ENCODE measurements at places on chromosomes 3 and 15.

- no peak for DNase-seq
These were observed 36.6 kb upstream of the MAGI1 start for GRCh38 chr3:66075281-66075680.

- DNase-seq: no peak
These were observed 311.2 kb upstream of the NAALADL2 start for GRCh38 chr3:174547801-174548435.

GRCh38 chr3:125628212-125628611 lies 32.9 kb upstream of the OSBPL11 start:
- DNase-seq: no peak

DNA sequence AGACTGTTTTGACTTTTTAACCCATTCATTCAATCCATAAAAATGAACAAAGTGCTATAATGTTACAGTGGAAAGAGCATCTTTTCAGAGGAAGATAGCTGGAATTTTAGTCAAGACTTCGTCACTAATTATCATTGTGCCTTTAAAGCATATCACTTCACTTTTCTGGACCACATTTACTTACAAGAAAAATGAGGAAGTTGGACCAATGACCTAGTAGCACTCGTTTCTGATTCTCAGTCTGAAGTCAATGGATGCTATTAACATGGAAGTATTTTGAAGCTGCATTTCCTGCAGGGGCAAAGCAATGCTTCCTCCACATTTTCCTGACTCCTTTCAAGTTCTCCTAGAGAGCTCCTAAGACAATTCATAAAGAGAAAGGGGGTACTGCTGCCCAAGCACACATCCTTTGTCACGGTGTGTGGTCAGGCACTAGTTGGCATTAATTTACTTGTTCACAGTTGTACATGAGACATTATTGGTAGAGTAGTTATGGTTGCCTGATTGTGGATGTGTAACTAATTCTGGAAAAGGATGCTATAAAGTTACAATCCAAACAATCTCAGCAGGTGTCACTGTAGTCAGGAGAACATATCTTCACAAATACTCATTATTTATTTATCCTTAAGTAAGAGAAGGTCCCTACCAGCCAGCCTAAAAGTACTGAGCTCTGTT lies 1049.1 kb downstream of the FHIT start:
- DNase-seq: no peak

DNA sequence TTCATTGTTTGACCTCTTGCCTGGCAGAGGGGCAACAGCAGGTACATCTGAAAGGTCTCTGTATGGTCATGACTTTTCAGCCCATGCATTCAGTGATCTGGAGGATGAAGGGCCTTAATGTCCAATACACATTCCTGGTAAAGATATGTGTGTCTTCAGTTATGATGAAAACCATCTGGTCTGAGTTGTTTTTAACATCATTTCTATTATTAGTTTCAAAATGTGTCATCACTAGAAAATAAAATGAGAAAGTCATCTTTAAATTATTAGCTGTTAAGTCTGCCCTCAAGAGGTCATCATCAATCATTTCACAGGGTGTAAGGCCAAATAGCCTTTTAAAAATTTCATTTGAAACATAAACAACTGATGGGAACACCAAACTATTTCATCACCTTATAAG lies 92.1 kb upstream of the PLSCR4 start:
- no peak for DNase-seq

- DNase-seq: no peak
These were observed 36.9 kb downstream of the LRIG1 start for GRCh38 chr3:66463730-66464511.

DNA sequence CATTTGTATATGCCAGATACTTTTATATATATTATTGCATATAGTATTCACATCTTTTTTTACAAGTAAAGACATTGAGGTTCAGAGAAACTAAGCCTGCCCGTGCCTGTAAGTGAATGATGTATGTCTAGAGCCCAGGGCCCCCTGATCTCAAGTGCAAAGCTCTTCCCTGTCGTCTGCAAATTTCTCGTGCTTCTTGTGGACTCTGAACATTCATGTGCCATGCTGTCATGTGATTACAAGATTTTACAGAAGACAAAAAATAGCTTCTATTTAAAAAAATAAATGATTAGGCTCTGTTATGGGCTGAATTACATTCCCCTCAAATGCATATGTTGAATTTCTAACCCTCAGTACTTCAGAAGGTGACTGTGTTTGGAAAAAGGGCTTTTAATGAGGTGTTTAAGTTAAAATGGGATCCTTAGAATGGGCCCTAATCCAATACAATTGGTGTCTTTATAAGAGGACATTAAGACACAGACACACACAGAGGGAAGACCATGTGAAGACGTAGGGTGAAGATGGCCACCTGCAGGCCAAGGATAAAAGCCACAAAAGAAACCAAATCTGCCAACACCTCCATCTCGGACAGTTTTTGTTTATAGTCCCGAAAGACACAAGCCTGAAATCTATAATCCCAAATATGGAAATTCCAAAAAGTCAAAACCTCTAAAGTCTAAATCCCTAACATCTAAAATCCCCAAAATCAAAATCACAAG lies 3.9 kb upstream of the MASP1 start:
- no peak for DNase-seq

GRCh38 chr3:197165890-197166289 lies 132.5 kb downstream of the DLG1 start:
- no peak for DNase-seq

DNA sequence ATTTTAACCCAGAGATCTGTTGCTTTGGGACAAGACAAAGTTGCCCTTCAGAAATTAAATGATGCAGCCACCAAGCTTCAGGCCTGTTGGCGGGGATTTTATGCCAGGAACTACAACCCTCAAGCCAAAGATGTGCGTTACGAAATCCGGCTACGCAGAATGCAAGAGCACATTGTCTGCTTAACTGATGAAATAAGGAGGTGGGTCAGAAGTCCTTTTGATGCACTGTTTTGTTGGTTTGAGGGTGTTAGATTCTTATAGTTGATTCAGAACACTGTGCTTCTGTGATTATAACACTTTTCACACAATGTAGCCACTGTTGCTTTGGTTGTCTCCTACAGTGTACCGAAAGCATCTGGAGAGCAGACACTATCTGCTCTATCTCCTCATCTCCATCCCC lies 20.8 kb upstream of the NXPE3 start:
- no peak for DNase-seq

DNA sequence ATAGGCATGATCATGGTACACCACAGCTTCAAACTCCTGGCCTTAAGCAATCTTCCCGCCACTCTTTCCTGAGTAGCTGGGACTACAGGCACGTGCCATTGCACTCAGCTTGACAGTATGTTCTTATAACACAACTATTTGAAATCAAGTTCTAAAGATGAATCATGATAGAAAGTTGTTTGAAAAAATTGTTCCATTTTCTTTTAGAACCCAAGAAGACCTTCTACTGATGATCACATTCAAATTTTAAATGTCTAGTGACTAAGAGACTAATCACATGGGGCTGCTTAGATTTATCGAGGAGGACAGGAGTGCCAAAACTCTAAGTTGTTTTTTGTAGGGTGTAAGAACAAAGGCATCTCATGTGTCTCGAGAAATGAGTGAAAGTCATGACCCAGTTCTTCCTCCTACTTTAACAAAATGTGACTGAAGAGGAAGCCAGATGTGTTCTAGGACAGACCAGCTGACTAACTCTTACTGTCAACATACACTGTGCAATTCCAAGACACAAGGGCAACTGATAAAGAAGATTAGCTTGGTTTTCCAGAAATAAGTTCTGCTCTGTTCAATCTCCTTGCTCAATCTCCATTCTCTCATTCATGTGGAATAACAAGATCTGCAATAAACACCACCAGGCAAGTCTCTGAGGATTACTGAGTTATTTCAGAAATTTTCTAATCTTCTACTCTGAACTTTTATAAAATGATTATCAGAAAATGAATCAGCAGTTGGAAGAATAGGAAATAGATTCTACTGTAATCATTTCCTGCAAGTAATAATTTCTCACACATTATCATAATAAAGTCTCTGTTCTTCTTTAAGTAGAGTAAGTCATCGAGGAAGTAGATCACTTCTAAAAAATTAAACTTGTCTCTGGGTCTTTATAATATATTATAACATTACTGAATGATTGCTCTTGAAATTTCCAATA lies 122.6 kb upstream of the CCNL1 start:
- DNase-seq: no peak

- DNase-seq: no peak
These were observed 47.3 kb upstream of the PGPEP1L start for GRCh38 chr15:99054892-99055291.

DNA sequence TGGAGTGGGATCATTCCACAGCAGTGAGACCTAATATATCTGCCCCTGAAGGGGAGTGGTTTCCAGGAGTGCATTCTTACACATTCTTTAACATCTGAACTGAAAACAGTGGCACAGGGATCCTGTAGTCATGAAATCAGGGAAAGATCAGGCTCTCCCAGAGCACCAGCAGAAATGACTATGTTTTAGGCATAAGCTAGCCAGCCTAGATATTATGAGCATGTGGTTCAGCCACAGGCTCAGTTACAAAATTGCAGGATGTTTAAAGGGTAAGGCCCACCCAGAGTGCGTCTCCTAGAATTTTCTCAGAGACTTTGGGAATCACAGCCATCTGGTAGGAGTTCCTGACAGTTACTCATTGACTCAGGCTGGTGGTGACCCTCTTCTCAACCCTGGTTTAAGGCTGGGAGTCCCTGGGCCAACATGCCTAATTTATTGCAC lies 20.9 kb downstream of the FSTL1 start:
- DNase-seq: no peak

DNA sequence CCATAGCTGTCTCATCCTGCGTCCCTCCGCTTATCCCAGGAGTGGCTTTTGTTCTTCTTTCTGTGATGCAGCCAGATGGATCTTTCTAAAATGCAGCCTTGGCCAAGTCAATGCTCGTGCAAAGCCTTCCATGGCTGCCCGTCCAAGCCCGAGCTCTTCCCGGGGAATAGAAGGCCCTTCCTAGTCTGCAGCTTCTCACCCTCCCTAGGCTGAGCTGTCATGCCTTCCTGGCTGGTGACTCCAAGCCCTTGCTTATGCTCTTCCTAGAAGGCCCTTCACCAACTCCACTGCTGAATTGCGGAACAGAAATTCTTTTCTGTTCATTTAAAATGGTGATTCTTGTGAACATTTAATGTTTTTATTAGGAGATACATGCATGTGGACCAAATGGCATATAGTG lies 95.9 kb downstream of the SMAD6 start:
- no peak for DNase-seq

GRCh38 chr3:116005404-116005803 lies 382.1 kb downstream of the GAP43 start:
- peak; percentile 80 for DNase-seq

- DNase-seq: no peak
These were observed 17.8 kb upstream of the THUMPD3 start for GRCh38 chr3:9345041-9345440.

DNA sequence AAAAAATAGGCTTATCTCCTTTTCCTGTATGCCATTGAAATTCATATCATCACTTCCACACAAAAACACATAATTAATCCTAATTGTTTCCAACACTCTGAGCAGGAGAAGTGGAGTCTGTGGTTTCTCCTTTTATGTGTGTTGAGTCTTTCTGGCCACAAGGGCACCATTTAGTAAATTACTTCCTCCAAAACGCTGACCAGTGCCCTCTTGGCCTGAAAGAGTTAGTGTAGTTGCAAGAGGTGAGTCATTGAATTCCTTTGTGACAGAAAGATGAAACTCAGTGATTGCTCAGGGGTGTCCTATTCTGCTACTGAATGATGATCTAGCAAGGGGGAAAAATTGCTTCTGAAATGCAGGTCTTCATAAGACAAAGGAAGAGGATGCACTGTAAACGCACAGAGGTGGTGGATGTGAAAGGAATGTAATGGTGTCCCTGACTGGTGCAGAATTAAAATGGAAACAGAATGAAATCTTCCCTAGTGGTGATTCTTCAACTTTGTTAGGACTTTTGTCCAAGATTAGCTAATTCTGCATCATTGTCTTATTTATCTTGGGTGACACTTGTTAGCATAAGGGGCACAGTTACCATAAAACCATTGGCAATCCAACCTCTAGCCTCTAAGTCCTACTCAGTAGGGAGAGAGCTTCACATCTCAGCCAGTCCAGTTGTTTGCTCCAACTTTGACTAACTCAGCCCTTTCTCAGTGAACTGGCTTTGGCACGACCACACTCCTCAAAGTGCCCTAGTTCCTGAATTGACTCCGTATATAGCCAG lies 208.4 kb upstream of the NANOGP8 start:
- no peak for DNase-seq

DNA sequence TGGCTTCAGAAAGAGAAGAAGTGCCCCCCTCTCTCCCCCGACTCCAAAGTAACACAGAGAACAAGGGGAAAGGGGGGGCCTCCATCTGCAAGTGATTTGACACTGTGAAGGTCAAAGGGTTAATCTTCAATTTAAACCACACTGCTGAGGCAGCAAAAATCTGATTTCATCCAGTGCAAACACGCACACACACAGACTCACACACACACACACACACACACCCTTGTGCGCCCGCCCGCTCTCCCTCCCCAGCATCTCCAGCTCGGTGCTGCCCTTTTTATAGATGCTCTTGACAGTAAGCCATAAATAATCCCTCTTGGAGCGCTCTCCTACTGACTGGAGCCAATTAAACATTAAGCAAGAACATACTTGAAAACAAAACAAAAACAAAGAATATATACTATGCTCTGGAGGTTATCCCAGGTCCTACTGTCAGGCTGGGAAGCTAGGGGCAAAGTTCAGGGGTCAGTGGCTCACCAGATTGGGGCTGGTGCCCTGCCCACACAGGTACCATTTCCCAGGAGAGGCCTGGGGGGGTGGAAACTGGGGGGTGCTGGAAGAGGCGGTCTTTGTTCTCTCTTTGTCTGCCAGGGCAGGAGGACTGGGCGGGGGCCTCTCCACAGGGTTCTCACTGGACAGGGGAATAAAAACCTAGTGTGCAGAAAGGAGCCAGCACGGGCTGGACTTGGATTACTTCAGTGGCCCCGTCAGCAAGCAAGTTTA lies 16.3 kb downstream of the BMF start:
- DNase-seq: peak; percentile 73

DNA sequence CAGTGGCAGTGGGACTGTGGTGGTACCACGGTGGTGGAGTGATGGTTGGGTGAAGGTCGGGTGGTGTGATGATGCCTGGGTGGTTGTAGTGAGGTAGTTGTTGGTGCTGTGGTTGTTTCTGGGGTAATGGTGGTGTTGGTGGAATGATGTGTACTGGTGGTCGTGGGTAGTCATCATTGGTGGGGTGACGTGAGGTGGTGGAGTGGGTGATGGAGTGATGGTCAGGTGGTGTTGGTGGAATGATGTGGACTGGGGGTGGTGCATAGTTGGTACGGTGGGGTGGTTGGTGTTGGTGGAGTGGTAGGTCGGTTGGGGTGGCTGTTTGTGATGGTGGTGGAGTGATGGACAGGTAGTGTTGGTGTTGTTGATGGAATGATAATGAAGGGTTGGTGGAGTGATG lies 87.1 kb downstream of the PDCD6IP start:
- no peak for DNase-seq

GRCh38 chr15:62785881-62786828 lies 256.4 kb upstream of the TPM1 start:
- no peak for DNase-seq

All from NCI-H1436 treated with DMSO at 0.1 percent for 48 hours (cell line).